CD4-positive, alpha-beta T cell treated with Interleukin-12 subunit alpha and Interleukin-12 subunit beta, for 1 hour (primary cell): ENCODE measurements at places on chromosomes 13 and 19.

DNA sequence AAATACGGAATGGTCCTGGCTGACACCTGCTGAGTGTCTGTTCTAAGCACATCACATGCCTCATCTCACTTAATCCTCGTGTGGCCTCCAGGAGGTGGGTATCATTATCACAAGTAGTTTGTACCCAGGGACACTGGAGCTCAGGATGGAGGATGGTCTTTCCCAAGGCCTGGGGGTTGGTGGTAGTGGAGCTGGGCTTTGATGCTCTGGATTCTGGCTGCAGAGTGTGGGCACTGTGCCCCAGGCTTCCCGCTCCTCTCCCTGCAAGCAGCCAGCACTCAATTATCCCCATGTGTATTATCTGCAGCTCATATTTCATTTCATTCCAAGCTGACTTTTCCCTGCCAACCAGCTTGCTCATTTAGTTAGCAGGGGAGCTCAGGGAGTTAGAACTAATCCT lies 52.1 kb downstream of the SIAH3 start:
- DNase-seq, result no peak

- peak; percentile 4 for DNase-seq
Measured at GRCh38 chr19:44212866-44213346, 574 bp downstream of the ZNF227 start.

GRCh38 chr13:64716936-64717335 lies 2513.2 kb downstream of the PCDH9 start:
- no peak for DNase-seq

DNA sequence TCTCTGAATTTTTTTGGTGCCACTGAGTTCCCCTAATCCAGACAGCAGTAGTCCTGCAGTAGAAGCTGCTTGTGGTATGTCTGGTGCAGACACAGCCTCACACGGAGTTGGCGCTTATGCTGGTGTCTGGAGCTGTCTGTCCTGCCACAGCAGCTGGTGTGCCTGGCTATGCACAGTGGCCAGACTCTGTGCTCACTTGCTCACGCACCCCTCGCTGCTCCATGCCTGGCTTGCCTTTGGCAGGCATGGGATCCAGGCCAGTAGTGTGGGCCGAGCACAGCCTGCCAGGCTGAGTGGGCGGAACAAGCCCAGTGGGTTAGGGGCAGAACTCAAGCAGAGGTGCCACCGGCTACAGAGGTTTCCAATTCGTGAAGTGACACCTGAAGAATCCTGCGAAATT lies 845.9 kb upstream of the PCDH9 start:
- DNase-seq, result no peak
